NCI-H187 treated with DMSO at 0.1 percent for 48 hours (cell line): ENCODE measurements at places on chromosomes 7 and 10.

DNA sequence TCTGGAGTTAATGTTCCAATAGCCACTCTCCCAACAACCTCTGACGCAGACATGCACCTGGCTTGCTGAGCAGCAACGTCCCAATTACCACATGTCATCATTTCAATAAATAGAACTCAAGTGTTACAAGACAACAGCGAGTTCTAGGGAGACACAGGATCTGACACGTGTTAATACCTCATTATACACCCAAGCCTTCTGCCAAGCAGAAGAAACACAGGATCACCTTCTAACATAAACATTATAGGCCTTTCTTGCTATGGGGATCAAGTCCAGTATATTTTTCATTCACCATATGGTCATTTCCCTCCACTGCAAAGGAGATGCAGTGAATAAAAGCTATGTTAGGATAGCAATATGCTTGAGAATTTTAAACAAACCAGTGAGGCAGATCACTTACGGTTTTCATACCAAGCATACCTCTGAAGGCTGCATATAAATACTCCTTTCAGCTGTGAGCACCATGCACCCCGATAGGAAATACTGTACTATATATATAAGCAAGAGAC is 74.2 kb downstream of the JAZF1 start:
- DNase-seq = no peak

- DNase-seq = no peak
Observed at GRCh38 chr10:88525371-88526069, 57.6 kb downstream of the RNLS start.

- DNase-seq = no peak
Observed at GRCh38 chr10:46005383-46005782, 25.0 kb downstream of the NCOA4 start.

DNA sequence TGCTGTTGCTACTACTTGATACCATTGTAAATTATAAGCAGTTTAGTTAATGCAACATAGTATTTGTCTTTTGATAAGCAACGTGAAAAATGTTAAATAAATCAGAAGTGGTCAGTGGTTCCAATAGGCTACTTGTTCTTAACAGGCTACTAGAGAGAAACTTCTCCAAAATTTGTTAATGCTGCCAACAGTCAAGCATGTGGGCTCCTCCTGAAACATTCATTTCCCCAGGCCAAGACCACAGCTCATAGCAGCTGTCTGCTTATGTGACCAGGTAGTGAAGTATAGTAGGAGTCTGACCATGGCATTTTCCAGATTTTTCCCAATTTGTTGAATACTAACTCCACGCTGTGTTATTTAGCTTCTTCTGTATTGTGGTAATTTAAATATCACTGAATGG is 81.0 kb downstream of the CYP51A1 start:
- DNase-seq = no peak

DNA sequence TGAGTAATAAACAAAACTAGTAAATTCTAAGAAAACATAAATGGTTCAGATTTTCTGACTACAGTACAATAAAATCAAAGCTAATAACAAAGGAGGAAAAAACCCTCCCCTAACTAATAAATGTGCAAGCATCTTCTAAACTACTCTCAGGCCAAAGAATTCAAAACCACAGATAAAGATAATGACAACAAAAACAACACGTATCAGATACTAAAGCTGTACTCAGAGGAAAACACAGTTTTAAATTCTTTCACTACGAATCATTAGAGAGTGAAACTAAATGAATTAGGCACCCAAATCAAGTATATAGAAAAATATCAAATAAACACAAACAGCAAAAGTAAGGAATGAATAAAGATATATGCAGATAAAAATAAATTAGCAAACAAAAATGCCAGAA is 200.9 kb downstream of the TEX36 start:
- no peak for DNase-seq
